ENCODE measurements at places on chromosomes 6 and 20.
A peak's percentile ranks its signal among the peaks of the same experiment; 100 is the strongest.

DNA sequence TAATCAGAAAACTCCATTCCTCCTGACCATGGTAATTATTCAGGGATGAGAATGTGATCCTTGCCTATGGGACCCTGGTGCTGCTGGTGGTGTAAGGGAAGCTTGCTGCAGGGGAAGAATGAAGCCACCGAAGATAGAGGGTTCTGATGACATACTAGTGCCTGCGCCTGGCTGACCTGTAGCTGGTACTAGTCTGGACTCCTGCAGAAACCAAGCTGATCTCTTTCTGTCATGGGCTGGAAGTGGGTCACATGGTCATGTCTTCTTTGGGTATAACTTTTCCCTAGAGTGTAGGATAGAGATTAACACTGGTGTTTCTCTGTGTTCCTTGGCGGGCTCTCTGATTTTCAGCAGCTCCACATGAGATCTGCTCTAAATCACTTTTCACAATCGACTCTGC lies 8.6 kb upstream of the SLC4A11 start:
- no peak for DNase-seq

- no peak for DNase-seq
Measured at GRCh38 chr20:1301031-1301529, 27.9 kb downstream of the SDCBP2 start.

DNA sequence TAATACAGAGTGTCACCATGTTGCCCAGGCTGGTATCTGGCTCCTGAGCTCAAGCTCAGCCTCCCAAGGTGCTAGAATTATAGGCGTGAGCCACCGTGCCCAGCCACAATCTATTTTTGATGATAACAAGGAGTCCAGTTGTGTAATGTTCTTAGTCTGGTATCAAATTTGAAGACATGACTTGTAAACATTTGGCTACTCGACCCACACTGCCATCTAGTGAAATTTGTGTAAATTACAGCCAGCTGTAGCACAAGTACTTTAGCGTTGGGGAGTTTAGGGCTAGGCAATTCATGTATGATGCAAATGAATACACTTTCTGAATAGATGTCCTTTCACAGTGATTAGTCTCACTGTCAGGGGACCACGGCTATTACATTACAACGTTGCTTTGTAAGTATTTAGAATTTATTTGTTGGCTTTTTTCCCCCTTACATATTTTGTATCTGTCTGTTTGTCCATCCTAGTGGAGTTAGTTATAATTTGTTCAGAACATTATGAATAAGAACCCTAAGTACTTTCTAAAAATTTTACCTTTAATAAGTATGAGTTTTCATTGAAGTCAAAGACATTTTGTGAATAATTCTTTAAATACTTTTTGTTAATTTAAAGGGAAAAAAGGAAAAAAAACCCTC lies 139.7 kb downstream of the PRDM13 start:
- DNase-seq: peak; percentile 16

DNA sequence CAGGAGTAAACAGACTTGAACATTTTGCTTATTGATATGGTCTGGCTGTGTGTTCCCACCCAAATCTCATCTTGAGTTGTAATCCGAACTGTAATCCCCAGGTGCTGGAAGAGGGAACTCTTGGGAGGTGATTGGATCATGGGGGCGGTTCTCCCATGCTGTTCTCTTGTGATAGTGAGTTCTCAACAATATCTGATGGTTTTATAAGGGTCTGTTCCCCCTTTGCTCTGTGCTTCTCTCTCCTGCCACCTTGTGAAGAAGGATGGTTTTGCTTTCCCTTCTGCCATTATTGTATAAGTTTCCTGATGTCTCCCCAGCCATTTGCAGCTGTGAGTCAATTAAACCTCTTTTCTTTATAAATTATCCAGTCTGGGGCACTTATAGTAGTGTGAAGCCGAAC lies 40.0 kb downstream of the MYLIP start:
- DNase-seq: no peak

GRCh38 chr6:154370545-154370944 lies 13.9 kb upstream of the IPCEF1 start:
- DNase-seq: no peak

DNA sequence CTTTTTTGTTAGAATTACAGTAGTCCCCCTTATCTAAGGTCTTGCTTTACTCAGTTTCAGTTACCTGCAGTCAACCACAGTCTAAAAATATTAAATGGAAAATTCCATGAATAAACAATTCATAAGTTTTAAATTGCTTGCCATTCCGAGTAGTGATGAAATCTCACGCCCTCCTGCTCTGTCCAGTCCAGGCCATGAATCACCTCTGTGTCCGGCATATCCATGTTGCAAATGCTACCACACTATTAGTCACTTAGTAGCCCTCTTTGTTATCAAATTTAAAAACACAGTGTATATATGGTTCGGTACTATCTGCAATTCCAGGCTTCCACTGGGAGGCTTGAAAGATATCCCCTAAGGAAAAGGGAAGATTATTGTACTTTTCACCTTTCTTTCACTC lies 164.6 kb upstream of the FAM83B start:
- no peak for DNase-seq

- no peak for DNase-seq
Measured at GRCh38 chr6:145863366-145863765, 48.8 kb upstream of the FBXO30 start.

GRCh38 chr20:53502820-53503219 lies 90.8 kb downstream of the ZNF217 start:
- DNase-seq: no peak

DNA sequence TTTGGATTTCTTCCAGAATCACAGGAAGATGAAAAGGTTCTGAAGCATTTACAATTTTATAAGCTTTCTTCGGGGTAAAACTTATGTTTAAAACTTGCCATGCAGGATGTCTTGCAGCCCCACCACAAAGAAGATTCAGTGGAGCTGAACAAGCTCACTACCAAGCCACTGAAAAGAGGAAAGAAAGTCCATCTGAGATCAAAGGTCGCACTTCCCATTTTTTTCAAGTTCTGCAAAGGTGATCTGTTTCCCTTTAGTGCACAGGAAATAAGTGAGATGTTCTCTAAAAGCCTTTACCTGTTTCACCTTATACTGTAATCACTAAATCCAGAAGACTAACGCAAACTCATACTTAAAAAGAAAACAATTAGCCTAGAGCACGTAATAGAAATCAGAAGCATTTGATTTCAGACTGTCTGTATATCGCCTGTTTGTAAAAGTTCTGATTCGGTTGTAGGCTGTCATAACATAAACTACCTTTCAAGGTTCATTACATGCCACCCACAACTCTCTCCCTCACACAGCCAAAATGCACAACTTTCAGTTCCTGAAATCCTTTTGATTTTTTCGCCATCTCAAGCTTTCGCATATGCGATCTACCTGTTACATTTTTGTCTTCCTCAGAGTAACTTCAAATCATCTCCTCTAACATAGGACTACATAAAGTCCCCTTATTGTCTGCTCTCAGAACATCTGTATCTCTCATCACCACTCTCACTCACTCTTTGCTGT lies 1.8 kb downstream of the ECHDC1 start:
- no peak for DNase-seq

DNA sequence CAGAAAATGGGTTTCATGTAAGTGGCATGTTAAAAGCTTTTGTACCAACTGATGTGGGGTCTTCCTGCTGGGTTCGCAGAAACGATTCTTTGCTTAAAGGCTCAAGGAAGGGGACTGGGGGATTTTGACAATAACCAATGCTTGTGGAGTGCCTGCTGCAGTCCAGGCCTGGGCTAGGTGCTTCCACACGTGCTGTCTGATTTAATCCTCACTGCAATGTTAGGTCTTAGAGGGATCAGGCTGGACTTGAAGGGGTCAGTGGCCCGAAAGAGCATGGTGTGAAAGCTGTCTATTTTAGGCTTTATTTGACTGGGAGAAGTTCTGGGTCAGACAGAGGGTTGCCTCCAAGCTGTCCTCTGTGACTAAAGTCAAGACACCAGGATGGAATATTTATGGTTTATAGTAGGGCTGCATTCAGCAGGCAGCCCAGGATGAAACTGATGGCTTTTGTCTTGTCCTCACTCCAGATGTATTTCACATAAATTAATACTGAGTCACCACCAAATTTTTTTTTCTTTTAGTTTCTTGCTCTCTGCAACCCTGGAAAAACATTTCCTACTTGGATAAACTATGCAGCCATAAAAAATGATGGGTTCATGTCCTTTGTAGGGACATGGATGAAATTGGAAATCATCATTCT lies 219.1 kb downstream of the ZMYND8 start:
- DNase-seq: no peak

- DNase-seq: no peak
Measured at GRCh38 chr20:9927224-9927623, 88.3 kb upstream of the PAK5 start.

- no peak for DNase-seq
Measured at GRCh38 chr6:159866286-159867247, 24.2 kb upstream of the MAS1 start.

- DNase-seq: no peak
Measured at GRCh38 chr6:16751251-16751946, 9.9 kb downstream of the ATXN1 start.

Measured in left renal pelvis (tissue), 4 donors.